ENCODE measurements at places on chromosomes 11 and 22.
A peak's percentile ranks its signal among the peaks of the same experiment; 100 is the strongest.

- DNase-seq, result no peak
Measured at GRCh38 chr11:35373284-35373933, 45.9 kb downstream of the SLC1A2 start.

GRCh38 chr11:76786441-76787014 is 3.4 kb downstream of the TSKU start:
- DNase-seq, result no peak

DNA sequence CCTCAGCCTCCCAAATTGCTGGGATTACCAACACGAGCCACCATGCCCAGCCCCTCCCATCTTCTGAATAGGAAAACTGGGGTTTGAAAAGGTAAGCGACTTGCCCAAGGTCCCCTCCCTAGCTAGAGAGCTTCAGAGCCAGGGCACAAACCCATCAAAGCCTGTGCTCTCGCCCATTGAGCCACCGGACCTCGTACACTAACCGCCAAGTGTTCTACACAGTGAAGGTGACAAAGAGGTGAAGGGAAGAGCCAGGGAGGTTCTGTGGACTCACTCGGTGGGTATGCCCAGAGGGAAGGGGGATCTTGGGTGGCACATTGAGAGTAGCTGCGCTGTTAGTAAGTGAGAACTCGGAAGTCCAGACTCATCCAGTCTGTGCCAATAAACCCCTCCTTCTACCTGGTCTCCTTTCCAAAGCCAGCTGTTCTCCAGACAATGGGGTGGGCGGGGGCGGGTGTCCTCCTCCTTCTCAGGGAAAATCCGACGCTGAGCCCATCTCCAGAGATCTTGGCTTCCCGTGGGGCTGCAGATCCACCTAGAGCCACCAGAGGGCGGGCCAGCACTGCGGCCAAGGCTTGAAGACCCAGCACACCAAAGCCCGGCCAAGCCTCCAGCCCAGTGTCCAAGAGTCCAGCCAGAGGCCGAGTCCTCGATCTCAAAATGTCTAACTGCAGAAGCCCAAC is 3.2 kb upstream of the RTN4RL2 start:
- DNase-seq, result peak; percentile 31

GRCh38 chr11:134144744-134145143 is 75.9 kb downstream of the JAM3 start:
- no peak for DNase-seq

DNA sequence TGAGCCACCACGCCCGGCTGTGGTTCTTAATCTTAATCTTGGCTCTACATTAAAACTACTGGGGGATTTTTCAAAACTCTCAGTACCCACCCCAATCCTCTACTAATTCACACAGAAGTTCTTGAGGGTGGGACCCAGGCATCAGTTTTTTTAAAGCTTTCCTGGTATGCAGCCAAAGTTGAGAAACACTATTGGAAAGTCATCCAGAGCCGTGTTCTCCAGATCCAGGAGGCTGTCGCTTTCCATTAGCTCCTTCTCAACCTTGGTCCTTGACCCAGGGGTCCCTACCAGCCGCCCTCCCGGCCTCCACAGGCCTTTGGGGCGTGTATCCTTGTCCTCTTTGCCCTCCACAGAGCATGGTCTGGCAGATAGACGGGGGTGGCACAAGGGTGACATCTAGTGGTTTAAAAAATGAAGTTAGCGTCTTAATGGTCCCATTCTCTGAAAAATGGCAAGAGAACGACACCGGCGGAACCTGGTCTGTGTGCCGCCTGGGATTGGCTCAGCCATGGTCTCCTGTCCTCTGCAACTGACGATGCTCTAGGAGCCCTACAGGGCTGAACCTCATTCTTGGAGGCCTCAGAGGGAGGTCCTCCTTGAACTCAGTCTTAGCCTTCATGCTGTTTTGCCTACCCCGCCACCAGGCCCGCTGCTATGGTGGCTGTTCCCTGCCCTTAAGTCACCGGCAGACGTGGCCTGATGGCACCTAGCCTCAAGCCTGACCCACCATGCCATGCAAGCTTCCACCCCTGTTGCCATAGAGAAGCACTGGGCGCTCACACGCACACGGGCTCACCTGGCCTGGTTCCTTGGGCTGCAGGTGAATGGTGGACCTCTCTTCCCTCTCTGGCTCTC is 152.0 kb upstream of the SYN3 start:
- DNase-seq, result no peak

- DNase-seq, result peak; percentile 10
Measured at GRCh38 chr11:119741369-119742262, 12.6 kb upstream of the NECTIN1 start.

GRCh38 chr11:14267861-14268635 is 90.9 kb downstream of the RRAS2 start:
- DNase-seq, result no peak

DNA sequence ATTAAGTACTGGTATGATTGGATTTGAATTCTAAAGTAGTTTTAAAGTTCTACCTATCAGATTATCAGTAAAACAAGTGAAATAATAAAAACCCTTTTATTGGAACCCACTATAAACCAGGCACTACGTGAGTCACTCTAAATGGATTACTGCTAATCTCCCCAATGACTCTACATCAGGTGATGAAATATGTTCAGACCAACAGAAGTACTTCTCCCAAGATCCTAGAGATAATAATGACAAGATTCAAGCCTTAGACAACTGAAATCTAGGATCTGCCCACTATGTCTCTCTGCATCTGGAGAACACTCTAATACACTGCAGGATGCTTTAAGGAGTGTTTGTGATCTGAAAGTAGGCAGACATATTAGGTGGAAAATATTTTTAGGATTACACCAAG is 652.1 kb upstream of the CHORDC1 start:
- no peak for DNase-seq

GRCh38 chr11:2085251-2086066 is 53.7 kb downstream of the IGF2 start:
- no peak for DNase-seq

DNA sequence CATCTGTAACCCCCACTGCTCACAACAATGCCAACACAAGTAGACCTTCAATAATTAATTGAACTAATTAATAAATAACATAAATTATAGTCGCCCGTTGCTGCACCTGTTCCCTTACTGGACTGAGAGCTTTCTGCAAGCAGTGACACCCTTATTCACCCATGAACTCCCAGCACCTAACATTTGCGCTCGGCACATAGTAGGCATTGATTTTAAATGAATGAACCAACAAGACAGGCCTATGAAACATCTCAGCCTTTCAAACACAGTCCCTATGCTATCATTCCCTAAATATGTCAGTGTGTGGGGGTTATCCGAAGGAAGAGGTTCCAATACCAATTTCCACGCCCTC is 1.1 kb downstream of the THAP12 start:
- DNase-seq, result no peak

DNA sequence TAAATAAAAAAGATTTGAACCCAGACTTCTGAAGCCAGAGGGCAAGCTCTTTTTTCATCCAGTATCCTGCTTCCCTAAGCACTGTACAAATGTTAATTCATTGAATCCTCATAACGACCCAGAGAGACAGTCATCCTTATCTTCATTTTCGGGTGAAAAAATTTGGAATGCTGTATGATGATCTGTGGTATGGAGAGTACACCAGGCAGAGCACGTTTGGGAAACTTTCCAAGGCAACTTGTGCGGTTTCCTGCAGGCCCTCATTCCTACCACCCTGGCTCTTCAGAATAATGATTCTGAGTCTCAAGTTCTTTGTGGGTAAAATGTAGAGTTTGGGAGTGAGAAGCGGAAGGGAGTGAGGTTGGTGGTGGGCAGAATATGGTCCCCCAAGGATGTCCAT is 177.9 kb upstream of the CADM1 start:
- no peak for DNase-seq

GRCh38 chr11:27696961-27697360 is 3.3 kb downstream of the BDNF start:
- DNase-seq, result no peak

GRCh38 chr11:83272627-83273026 is 13.5 kb downstream of the CCDC90B start:
- DNase-seq, result no peak

GRCh38 chr11:44927174-44927661 is 23.5 kb downstream of the TP53I11 start:
- peak; percentile 15 for DNase-seq

- DNase-seq, result no peak
Measured at GRCh38 chr11:79209540-79210266, 231.1 kb downstream of the TENM4 start.

- DNase-seq, result no peak
Measured at GRCh38 chr11:122101625-122102291, 14.3 kb downstream of the BLID start.

- no peak for DNase-seq
Measured at GRCh38 chr22:50729391-50730012, 8.5 kb upstream of the ACR start.

DNA sequence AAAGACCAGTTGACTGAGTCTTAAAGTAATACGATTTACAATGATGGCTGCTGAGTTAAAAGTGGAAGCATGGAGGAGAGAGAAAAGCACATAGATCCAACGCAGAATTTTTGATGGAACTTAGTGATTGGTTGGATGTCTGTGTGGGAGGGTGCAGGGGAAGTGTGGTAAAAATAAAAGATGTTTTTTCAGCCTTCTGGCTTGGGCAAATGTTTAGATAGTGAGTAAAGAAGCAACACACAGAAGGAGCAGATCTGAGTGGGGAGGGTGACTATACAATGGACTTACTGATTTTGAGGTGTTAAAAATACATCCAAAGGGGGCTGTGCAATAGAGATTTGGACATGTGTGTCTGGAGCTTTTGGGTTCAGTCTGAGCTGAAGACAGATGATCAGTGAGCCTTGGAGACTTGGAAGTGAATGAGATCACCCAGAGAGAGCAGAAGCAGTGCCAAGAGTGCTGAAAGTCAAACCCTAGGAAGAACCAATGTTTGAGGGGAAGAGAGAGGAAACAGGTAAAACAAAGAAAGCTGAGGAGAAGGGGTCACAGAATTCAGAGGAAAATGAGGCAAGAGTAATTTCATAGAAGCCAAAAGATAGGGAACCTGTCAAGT is 8.6 kb downstream of the GRIA4 start:
- no peak for DNase-seq

DNA sequence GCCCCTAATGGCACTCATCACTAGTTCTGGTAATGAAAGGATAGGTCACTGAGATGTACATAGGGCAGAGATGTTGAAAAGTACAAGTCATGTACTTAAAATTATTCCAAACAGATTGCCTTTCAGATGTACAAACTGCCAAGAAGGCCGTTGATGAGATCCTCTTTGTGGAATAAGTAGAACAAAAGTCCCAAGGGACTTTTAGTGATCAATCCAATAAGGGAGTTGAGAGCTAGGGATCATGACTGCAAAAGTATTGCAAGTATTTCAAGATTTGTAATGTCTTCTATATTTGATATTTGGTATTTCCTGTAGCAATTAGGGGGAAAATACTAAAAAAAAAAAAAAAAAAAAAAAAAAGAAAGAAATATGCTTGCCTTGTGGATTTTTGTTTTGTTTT is 82.2 kb downstream of the ATG16L2 start:
- DNase-seq, result no peak

GRCh38 chr11:123477205-123477907 is 47.3 kb downstream of the GRAMD1B start:
- DNase-seq, result no peak

GRCh38 chr22:49026494-49027367 is 800.9 kb downstream of the BRD1 start:
- no peak for DNase-seq

- DNase-seq, result no peak
Measured at GRCh38 chr11:10348650-10349280, 43.9 kb downstream of the ADM start.

DNA sequence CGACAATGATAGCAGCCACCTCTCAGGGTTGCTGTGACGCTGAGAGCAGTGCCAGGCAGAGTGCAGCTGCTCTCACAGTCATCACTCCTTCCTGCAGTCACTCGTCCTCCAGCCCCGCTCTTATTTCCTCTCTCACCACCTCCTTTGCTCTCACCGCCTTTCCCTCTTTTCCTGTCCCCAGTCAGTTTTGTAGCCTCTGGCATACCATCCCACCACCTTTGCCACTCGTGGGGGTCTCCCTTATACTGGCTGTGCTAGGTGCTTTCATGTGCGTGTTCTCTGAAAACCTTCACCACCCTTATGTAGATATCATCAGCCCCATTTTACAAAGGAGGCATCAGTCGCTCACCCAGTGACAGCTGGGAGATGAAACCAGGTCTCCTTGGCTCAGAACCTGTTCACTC is 19.3 kb upstream of the ST3GAL4 start:
- no peak for DNase-seq

Data from stimulated activated CD4-positive, alpha-beta T cell treated with anti-CD3 and anti-CD28 coated beads, Interleukin-1b, Interleukin-23, amount 100 ng/mL, for 1 hour (primary cell).